Smooth muscle cell of trachea (primary cell): ENCODE measurements at places on chromosomes 1 and 21. TPM values are rescaled to one million over a fixed set of nuclear protein-coding genes. Genes with fewer than 3 reads are reported as not detected.

The NR0B2 gene
- total RNA-seq: not detected in 2 replicates

The RGS8 gene
- total RNA-seq: under 0.01 TPM in 1 of 2 replicates, not detected in the other

The ANGPTL1 gene
- total RNA-seq: 1.8 and 8.1 TPM in 2 replicates

The DENND1B gene
- total RNA-seq: 7.6 and 13.4 TPM in 2 replicates

The PGLYRP4 gene
- total RNA-seq: not detected in 2 replicates

The EPHA2 gene
- 4.2 and 10.1 TPM in 2 replicates for total RNA-seq

The LCE1B gene
- not detected in 2 replicates for total RNA-seq

The AMY1C gene
- total RNA-seq: not detected in 2 replicates

The ZNF683 gene
- total RNA-seq: not detected in 2 replicates
